ENCODE measurements at places on chromosomes 3 and 15.

- DNase-seq = no peak
Measured at GRCh38 chr3:61593446-61594029, 32.2 kb downstream of the PTPRG start.

DNA sequence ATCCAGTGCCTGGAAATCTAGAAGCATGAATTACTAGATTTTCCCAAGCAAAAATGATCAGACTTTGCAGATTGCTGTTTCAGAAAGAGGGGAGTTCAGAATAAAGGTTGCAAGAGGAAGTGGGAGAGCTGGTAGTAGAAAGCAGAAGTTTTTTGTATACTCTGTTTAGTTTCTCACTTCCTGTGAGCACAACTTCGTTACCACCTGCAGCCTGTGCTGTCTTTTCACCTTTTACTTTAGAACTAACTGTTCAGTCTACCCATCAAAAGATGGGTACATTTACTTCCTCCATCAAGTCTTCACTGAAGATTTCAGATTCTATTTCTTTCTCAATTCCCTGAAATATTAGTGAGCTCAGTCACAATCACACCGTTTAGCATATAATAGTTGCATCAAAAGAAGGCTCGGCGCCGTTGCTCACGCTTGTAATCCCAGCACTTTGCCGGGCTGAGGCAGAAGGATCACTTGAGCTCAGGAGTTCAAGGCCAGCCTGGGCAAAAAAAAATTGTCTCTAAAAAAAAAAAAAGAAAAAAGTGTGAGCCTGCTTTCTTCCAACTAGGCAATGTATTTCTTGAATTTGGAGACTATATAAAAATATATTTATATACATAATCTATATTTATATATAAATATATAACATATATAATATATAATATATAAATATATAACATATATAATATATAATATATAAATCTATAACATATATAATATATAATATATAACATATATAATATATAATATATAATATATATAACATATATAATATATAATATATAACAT is 1.8 kb upstream of the CEP97 start:
- no peak for DNase-seq

DNA sequence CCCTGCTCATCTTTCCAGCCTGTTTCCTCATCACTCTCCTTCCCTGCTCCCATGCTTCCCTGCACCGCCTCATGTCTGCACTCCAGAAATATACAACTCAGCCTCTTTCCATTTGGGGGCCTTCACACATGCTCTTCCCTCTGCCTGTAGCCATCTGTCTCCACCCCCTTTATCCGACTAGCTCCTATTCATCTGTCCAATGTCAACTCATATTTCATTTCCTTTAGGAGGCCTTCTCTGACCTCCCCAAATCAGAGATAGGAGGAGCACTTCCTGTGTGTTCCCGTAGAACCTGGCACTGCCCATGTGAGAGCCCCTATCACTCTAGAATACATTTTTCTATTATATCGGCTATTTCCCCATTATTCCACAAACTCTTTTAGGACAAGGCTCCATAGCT is 10.6 kb downstream of the ATP8B4 start:
- DNase-seq = no peak

GRCh38 chr3:193940526-193940925 is 195.4 kb upstream of the HES1 start:
- no peak for DNase-seq

- no peak for DNase-seq
Measured at GRCh38 chr3:38250198-38250597, 15.4 kb upstream of the SLC22A13 start.

DNA sequence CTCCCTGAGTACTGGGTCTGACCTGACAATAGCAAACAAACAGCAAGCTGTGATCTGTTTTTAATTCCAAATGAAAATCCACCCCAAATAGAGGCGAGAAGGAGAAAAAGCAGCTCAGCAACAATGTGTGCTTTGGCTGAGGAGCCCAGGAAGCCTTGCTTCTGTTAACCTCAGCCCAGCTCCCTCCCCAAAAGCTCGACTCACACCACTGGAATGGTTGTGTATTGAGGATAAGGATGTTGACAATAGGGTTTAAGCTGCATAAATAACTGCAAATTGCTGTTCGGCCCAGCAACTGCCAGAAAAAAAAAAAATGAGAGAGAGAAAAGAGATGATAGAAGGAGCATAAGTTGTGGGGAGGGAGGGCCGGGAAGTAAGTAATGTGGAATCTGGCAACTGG is 104.0 kb upstream of the TBC1D5 start:
- DNase-seq = no peak

DNA sequence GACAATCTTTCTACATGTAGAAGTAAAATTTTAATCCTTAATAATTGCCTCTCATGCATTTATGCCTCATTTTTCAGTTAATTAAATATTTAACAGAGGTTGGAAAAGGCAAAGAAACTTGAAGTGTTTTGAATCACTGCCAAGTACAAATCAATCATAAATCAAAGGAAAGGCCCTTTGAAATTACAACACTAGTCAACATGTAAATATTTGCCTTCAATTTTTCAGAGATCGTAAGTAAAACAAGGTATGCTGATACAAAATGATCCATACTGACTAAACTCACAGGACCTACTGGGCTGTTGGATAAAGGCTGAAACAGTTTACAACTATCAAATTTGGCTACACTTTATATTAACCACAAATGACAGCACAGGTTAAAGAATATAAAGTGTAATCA is 33.9 kb downstream of the ZBBX start:
- DNase-seq = no peak

DNA sequence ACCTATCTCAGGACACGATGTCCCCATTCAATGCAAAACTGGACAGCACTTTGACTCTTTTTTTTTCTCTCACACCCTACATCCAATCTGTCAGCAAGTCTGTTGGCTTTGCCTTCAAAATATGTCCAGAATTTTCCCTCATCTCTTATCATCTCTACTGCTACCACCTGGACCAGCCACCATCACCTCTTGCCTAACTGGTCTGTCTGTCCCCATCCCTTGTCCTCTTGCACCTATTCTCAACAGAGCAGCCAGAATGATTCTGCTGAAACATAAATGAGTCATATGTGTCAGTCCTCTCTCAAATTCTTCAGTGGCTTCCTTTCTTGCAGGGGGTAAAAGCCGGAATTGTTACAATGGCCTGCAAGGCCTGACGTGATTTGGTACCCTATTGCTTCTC is 105.8 kb downstream of the CYP19A1 start:
- no peak for DNase-seq

DNA sequence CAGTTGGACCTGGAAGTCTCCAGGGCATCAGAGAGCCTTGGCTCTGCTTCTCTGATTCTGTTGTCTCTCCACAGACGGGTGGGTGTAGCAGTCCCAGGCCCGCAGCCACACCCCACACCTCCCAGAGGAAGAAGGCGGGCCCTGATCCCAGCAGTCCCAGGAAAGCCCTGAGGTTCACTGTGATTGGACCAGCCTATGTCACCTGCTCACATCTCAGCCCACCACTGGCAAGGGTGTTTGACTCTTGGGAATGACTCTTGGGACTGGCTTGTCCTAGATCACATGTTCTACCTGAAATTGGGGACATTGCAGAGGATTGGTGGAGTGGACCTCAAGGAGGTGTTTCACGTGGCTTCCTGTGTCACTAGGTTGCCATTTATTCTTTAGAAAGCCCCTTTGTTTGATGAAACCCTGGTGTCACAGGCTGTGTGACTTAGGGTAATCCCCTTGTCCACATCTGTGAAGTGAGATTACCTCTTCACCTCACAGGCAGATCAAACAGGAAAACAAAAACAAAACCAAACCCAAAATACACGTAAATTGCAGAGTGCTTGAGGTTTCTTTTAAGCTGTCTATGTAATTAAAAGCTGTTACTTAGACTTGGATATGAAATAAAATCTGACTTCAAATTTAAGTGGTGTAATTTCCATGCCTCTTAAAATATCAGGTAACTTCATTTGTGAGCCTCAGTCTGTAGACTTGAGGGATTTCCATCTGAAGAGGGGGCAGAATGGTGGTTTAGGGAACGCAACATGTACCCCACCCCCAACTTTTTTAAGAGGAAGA is 26.7 kb downstream of the FLNB start:
- DNase-seq = no peak

- no peak for DNase-seq
Measured at GRCh38 chr3:104805042-104805441, 561.7 kb upstream of the ALCAM start.

- DNase-seq = no peak
Measured at GRCh38 chr3:150901793-150902192, 3.4 kb downstream of the MINDY4B start.

- DNase-seq = no peak
Measured at GRCh38 chr3:129548104-129548965, 5.4 kb downstream of the H1-8 start.

All from tibial artery (tissue), 4 donors.